ENCODE measurements at places on chromosomes 2 and 18.

GRCh38 chr2:205053827-205054410 lies 508.6 kb downstream of the PARD3B start:
- no peak for DNase-seq

DNA sequence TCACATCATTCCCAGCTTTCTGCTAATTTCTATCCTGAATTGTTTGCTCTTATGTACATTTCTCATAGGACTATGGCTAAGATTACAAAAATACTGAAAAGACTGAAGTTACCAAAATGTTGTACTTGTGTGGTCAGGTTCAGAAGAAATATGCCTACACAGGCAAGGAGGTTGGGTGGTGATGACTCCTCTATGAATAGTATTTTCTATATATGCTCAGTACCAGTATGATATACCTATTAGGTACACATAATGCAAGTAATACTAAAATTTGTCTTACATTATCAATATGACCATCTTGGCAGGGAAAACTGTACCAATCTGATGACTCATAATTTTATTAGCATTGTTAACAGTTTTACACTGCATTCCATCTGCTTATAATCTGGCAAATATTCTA lies 12.2 kb upstream of the ORC2 start:
- DNase-seq = no peak

DNA sequence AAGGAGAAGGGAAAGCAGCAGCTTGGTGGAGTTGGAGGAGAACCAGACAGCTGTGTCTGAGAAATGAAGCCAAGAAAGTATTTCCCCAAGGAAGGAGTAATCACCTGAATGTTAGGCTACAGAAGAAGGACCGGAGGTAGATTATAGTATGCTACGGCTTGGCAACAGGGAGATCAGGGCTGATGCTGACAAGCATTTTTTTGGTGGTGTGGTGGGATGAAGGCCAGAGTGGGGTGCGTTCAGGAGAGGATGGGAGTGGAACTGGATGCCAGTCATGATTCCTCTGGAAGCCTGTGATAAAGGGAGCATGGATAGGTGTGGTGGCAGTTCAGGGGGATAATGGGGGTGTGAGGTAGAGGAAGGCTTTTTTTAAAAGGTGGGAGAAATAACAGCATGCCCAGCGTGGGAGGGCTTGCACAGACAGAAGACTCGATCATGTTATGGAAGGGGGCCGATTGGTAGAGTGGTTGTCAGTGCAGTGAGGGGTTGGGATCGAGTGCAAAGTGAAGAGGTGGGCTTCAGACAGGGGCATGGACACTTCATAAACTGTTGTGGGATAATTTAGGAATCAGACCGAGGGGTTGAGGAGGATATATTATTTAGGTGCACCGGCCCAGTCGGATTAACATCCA lies 5.6 kb downstream of the CEP192 start:
- DNase-seq = no peak

DNA sequence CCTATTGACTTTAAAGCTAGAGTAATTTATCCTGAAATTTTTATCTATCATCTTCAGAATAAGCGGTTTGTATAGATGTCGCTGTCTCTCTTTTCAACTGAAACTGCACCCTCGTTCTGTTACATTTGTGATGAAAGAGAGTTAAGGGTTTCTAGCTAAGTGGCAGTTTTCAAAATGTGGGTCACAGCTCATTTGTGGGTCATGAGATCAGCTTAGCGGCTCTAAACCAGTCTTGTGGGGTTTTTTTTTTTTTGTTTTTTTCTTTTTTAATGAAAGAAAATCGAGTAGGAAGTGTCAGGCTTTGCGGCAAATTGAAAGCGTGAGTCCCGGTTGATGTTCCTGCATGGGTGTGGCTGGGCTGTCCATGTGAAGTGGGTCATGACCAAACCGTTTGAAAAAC lies 31.2 kb downstream of the SALL3 start:
- no peak for DNase-seq

DNA sequence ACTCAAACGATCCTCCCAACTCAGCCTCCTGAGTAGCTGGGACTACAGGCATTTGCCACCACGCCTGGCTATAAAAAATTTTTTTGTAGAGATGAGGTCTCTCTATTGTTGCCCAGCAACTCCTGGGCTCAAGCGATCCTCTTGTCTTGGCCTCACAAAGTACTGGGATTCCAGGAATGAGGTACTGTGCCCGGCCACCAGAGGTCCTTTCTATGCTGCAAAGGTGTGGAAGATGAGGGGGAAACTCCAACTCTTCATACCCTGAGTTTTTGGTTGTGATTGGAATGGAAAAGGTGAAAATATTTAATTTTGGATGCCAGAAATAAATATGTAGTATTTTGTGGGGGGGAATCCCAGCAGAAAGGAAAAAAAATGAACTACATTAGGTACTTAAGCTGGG lies 36.0 kb downstream of the MRPL33 start:
- DNase-seq = peak; percentile 27

DNA sequence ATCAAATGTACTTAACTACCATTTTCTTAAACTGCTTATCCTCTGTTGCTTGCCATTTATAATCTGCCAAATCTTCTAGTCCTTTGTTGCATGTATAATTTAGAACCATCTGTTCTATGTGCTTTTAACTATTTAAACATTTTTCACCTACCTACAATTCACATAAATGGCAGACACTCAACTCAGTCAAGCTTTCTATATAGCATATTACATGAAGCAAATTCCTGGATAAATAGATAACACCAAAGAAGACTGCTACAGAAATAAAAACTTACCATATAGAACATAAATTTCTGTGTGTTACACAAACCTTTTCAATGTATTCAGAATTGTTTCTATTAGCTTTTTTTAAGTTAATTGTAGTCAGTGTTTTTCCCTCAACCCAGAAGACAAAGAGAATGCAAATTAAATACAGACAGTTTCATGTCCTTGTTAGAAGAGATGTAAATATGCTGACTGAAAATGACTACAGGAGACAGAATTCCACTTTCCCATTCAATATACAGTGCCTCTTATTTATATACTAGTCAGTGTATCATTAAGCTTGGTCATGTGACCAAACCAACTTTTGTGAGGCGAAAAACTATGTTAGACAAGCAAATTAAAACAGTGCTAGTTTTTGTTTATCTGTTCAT lies 2.6 kb downstream of the BAZ2B start:
- DNase-seq = no peak

DNA sequence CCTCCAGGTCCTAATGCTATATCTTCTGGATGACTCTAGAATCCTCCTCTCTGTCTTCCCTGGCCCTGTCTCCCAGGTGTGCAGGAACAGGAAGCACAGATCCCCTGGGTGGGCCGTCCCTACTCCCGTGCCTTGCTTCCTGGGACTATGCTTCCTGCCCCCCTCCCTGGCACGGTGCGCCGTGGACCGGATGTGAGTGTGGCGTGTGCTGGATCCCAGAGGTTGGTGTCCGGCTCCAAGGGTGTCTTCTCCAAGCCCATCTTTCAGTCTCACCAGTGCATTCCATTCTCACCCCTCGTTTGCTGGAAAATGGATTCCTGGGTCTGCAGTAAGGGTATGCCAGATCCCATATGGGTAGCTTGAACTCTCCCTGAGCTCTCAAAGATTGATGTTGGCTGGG lies 144.4 kb upstream of the TWIST2 start:
- no peak for DNase-seq

DNA sequence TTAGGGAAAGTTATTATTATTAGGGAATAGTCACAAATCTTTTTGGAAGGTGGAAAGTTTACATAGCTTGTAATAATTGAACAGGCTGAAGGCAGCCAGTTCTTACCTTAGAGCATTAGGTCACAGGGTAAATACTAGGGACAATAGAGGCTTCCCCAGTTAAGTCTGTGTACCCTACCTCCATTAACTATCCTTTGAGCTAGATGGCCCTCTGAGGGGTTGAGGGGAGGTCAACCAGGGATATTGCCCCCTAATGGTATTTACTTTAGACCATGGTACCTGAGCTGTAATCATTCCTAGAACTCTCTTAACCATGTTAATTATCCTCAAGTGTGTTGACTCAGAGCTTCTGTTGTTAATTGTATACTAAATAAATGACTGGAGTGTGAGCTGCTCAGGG lies 120.5 kb upstream of the SCN7A start:
- no peak for DNase-seq

DNA sequence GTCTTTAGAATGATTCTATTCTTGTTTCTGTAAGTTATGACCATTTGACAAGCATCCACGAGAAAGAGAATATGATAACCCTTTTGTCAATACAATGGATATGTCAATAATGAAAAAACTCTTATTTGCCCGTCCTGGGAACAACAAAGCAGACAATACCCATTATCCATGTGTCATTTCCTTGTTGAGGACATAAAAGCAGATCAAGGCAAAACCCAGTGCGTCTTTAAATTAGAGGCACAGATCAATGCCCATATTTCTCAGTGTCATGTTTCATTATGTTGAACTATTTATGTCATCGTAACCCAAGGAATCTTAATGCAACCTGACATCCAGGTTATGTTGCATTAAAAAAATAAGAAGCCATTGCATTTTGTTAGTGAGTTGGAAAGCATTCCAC lies 365.0 kb upstream of the CELF4 start:
- no peak for DNase-seq

DNA sequence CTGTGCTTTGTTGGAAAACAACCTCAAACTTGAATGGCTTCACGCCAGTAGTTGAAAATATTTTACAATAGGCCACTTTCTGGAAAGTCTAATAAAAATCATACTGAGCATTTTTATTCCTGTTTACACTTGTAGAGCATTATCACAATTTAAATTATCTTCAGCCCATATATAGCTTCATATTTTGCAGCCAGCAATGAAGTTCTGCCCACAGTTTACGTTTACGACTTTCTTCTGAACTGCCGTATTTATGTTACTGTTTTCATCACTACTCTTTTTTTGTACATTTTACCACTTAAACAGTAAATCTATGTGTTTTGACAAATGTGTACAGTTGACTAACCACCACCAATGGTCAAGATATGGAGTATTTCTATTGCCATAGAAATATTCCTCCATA lies 86.2 kb downstream of the COPS8 start:
- DNase-seq = no peak

DNA sequence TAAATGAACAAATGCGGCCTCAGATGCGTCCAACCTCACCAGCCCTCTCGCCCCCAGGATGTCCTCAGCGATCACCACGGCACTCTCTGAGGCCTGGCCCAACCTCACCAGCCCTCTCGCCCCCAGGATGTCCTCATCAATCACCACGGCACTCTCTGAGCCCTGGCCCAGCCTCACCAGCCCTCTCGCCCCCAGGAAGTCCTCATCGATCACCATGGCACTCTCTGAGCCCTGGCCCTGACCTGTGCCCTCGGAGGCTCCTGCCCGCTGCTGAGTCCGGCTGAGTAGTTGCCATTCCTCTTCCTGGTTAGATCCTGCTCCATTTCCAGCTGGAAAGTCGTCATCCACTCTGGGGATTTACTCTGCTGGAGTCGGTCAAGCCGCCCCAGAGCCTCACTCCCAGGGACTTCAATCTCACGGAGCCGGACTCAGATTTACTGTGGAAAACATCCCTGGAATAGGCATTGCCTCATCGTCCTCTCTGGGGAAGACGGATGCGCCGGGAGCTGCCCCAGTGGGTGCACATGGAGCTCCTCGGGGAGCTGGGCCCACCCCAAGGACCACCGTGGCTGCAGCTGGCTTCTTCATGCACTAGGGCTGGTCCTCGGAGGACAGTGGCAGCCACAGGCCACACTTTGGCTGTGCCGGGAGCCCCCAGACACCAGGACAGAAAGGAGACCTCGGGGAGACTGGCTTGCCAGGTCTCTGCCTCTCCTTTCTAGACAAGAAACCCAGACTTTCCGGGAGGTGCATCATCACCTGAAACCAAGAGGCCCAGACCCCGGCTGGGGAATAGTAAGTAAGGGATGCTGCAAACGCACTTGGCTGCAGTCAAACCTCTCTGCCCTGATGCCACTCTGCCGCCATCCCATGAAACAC lies 230.6 kb downstream of the EIPR1 start:
- no peak for DNase-seq

DNA sequence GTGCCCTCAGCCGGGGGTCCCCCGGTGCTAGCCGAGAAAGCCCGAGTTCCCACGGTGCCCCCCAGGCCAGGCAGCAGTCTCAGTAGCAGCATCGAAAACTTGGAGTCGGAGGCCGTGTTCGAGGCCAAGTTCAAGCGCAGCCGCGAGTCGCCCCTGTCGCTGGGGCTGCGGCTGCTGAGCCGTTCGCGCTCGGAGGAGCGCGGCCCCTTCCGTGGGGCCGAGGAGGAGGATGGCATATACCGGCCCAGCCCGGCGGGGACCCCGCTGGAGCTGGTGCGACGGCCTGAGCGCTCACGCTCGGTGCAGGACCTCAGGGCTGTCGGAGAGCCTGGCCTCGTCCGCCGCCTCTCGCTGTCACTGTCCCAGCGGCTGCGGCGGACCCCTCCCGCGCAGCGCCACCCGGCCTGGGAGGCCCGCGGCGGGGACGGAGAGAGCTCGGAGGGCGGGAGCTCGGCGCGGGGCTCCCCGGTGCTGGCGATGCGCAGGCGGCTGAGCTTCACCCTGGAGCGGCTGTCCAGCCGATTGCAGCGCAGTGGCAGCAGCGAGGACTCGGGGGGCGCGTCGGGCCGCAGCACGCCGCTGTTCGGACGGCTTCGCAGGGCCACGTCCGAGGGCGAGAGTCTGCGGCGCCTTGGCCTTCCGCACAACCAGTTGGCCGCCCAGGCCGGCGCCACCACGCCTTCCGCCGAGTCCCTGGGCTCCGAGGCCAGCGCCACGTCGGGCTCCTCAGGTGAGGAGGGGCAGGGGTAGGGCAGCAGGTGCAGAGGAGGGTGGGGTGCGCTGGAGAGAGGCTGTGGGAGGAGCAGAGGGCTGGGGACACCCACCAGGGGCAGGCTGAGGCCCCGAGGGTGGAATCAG lies 14.1 kb upstream of the GMPPA start:
- no peak for DNase-seq

GRCh38 chr2:203796248-203797010 lies 71.1 kb upstream of the CTLA4 start:
- no peak for DNase-seq

GRCh38 chr2:71507476-71507875 lies 54.1 kb downstream of the DYSF start:
- no peak for DNase-seq

- DNase-seq = no peak
These were observed 96.4 kb downstream of the MAP3K20 start for GRCh38 chr2:173171924-173172643.

GRCh38 chr2:230184727-230185578 lies 34.8 kb downstream of the SP110 start:
- no peak for DNase-seq

- no peak for DNase-seq
These were observed 36.8 kb upstream of the ERCC3 start for GRCh38 chr2:127330753-127331152.

Data from stimulated activated CD4-positive, alpha-beta T cell treated with anti-CD3 and anti-CD28 coated beads, Interleukin-2, amount 100 ng/mL, for 24 hours (primary cell).